IMR-90 (cell line): ENCODE measurements at places on chromosomes 5 and 9.
A peak's percentile ranks its signal among the peaks of the same experiment; 100 is the strongest.

DNA sequence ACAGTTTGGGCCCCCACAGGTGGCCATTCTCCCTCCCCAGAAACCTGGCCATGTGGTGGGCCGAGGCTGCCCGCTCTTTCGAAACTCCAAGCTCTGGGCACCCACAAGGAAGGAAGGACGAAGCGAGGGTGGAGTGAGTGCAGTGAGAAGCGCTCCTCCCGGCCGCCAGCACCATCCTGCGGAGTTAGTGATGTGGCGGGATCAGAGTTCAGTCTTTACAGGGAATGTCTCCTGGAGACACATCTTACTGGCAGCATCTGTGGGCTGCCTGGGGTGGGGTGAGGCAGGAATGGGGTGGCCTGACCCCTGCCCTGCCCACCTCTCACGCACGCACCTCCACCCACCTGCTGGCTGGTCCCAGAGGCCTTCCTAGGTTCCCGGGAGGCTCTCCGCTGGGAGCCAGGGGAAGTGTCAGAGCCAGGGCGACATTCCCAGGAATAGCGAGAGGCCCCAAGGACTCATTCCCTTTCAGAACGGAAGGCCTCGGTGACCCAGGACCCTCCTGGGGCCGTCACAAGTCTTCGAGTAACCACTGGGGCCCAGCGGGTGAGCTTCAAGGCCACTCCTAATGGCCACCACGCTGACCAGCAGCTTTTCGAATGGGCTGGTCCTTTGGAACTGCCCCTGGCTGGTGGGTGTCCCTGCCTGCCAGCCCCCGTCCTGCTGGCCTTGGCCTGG, 5.5 kb upstream of the RNU6ATAC start:
- no peak for DNase-seq

DNA sequence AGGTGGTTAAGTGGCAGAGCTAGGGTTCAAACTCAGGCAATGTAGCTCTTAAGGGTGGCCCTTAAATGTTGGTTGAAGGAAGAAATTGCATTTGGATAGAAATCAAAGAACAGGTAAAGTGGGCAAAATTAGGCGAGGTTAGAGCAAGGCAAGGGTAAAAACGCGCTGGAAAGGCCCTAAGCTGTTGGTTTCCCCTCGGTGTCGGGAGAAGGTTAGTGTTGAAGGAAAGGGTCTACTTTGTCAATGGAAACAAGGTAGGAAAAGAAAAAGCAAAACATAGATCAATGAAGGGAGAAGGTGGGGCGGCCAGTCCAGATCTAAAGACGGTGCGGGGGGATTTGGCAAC, 431 bp downstream of the FASTKD3 start:
- DNase-seq, result no peak

DNA sequence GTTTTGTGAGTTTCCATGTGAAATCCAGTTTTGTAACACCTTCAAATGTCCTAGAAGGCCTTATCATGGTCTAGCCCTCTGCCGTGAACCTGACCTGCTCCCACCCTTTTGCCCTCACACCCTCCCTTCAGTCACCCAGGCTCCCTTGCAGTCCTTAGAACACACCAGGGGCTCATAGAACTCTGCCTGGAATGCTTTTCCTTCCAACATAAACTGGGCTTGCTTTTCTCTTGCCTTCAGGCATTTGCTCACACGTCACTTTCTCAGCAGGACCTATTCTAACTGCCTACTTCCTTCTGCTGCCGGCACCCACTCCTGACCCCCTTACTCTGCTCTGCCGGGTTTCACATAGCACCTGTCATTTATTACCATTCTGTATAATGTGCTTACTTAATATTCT, 111.9 kb downstream of the PDE8B start:
- no peak for DNase-seq

DNA sequence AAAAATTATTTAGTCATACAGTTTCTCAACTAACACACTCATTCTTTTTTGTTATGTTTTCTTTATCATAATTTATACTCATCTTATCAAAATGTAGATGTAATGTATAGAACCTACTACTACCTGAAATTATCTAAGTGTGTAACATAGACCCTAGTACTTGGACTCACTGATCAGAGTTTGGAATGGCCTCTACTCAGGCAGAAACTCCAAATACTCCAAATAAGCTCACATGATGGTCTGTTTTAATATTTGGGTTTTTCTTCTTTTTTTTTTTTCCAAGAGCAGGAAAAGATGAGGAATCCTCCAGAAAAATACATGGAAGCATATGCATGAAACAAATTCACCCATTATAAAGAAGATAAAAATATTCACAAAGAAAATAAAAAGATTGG, 126.3 kb downstream of the PDE4D start:
- DNase-seq, result no peak

- DNase-seq, result no peak
Measured at GRCh38 chr5:3101561-3101960, 350.1 kb upstream of the IRX2 start.

GRCh38 chr5:99795031-99795430, 740.1 kb upstream of the FAM174A start:
- DNase-seq, result no peak

DNA sequence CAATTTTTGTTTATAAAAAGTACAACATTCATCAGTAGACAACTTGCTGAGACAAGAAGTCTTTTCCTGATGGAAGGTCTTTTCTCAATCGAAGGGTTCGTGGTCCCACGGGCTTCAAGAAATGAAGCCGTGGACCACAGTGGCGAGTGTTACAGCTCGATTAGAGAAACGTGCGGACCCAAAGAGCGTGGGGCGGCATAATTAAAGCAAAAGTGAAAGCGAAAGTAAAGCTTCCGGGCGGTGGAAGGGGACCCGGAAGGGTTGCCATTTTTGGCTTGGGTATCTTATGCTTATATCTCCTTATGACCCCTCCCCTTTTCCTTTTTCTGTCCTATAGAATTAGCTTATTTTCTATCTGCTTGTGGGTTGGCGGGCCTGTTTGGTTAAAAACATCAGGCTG, 2309.4 kb upstream of the ACO1 start:
- DNase-seq, result no peak

DNA sequence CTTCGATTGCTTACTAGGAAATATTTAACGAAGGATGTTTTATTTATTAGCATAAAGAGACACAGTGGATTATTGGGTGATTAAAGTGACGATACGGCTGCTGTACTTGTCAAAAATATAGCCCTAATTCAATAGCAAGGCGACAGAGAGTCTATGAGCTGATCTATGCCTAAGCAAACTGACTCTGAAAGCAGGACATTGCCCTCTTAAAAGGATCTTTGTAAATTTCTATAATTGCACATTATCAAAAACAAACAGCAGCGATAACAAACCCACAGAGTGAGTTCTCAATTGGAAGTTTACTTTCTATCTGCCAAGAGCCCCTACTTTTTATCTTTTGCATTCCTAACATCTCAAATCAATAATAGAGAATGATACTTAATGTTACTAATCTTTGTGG, 31.4 kb downstream of the TLX3 start:
- no peak for DNase-seq

DNA sequence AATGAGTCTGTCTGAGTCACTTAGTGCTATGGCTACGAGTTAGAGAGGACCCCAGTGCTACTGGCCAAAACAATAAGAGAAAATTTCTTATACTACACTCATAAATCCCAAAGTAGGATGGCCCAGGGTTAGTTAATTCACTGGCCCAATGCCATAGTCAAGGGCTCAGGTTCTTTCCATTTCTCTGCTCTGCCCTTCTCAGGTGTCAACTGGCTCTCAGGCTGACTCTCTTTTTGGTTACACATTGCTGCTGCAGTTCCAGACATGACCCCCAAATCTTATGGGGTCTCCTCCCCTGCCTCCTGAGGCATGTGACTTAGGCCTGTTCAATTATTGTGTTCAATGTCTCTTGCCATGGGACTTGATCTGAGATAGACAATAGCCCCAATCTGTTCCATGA, 70.4 kb downstream of the ARHGEF37 start:
- no peak for DNase-seq

GRCh38 chr9:130500340-130501180, 55.8 kb downstream of the ASS1 start:
- no peak for DNase-seq

DNA sequence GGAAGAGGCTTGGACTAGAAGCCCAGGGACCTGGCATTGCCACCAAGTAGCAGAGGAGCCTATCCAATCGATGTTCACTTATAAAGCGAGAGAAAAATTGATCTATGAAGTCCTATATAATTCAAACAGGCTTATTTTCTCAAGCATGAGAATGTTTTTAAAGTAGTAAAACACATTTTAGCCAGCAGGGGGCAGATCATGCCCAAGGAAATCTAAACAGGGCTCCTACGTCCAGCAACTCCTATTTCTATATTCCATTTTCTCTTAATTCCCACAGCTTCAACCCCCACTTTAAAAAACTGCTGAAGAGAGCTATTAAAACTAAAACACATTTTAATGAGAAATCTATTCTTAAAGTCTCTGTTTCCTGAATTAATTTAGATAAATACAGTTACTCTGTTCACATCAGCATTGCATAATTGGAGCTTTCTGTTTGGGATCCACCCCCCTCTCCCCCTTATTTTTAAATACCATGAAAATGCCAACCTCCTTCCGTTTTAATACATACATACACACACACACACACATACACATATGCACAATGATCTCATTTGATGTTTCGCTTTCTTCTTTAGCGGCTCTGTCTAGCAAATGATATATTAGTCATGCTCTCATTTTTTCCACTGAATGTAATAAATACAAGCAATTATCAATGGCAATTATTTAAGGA, 144.9 kb downstream of the MYO10 start:
- DNase-seq, result peak; percentile 74

DNA sequence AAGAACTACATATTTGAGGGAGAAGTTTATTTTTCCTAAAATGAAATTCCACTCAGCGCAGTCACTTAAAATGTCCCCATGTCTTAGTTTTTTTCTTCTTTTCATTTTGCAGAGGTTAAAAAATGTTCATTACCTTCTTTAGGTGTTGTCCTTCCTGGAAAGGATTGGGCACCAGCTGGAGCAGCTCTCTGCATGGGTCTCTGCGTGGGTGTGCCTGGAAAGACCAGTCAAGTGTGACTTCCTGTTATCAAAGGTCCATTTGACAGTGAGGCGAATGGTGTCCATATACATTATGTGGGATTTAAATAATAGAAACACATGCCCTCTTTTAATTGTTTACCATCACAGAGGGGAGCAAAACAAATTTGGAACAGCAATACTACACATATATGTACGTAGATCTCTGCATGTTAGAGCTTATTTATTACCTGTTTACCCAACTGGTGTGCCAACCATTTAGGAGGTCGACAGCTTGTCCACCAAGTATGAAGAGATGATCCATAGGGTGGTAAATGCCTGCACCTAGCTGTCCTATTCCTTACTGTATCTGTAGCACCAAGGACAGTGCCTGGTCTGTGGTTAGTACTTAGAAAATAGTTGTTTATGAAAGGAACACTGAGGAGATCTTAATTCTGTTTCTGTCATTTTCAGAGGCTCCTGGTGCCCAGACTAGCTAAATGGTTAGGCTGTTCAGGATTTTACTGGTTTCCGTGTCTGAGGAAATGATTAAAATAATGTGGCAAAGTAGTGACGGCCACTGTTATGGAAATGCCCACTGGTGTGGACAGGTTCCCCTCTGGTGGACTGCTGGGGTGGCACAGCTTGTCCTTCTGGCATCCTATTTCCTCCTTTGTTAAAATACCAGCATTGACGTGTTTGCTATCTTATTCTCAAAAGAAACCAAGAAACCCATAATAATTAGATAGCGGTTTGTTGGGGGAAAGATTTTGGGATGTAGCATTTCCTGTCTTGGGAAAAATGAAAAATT, 200.4 kb downstream of the MAST4 start:
- DNase-seq, result peak; percentile 3

GRCh38 chr5:156677963-156678362, 172.1 kb upstream of the PPP1R2B start:
- DNase-seq, result no peak

DNA sequence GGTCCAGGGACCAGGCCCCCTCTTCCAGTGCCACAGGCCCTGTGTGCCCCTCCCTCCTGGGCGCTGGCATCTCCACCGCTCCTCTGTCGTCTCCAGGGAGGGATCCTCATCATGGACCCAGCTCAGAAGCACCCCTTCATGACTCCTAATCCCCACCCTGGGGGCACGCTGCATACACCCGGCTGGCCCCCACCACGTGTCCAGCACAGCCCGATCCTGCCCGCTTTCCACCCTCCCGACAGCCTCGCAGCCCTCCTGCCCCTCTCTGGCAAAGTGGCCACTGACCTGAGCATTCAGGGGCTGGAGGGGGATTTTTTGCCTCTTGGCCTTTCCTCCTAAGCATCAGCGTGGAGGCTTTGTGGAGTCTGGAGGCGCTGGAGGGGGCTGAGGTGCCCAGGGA, 1.4 kb downstream of the CCDC187 start:
- DNase-seq, result no peak

DNA sequence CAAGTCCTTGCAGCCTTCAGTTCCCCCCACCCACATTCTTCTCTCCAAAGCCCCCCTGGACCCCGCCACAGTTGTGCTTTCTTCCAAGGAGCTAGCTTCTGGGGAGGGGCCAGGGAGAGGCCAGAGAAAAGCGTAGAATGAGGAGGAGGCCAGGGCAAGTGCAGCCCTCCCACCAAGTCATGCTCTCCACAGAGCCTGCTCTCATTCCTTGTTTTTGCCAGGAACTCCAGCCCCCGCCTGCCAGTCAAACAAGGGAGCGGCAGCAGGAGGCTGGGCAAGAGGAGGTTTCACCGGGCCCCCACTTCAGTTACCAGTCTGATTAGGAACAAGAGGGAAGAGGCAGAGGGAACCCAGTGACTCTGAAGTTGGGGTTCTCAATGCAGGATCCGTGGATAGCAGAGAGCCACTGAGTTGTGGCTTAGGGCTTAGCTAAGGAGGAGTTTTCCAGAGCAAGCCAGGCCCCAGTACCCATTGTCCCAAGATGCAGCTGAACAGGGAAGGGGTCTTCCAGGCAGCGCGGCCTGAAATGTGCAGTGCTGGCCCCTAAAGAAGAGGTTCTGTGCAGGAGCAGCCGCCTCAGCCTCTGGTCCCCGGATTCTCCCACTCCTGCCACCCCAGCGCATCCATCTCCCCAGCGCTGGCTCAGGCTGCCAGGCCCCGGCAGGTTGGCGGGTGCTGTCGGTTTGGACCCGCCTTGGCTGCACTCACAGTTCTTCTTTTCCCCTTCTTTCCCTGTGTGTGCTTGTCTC, 120.6 kb downstream of the DAB2IP start:
- no peak for DNase-seq

GRCh38 chr5:72171667-72172066, 64.4 kb downstream of the MAP1B start:
- no peak for DNase-seq

- DNase-seq, result no peak
Measured at GRCh38 chr9:83688921-83689320, 18.8 kb downstream of the UBQLN1 start.
